ENCODE measurements at places on chromosomes 3 and 15.

- no peak for DNase-seq
Measured at GRCh38 chr3:15055019-15055557, 10.0 kb downstream of the MRPS25 start.

- DNase-seq = no peak
Measured at GRCh38 chr3:108472001-108472591, 38.3 kb downstream of the MYH15 start.

DNA sequence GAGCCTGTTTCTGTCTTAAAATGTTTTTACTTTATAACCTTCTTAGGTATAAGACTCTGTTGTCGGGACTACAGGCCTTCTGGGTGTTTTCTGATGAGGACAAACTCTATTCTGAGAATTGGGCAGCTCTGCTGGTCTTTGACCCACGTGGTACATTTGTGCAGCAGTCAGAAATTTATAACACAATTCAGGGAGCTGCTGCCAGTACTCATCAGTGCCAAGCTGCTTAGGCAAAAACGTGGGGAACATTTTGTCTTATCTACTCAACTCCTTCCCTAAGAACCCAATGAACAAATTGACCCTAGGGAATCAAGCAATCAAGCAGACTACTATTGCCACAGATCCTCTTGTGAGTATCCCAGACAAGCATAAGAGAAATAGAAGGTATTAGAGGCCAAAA, 180.7 kb upstream of the PDZRN3 start:
- DNase-seq = no peak

- no peak for DNase-seq
Measured at GRCh38 chr3:129261894-129262293, 12.5 kb downstream of the COPG1 start.

- DNase-seq = no peak
Measured at GRCh38 chr15:80068578-80068977, 9.1 kb downstream of the ZFAND6 start.

- no peak for DNase-seq
Measured at GRCh38 chr3:148455098-148455497, 242.6 kb upstream of the AGTR1 start.

DNA sequence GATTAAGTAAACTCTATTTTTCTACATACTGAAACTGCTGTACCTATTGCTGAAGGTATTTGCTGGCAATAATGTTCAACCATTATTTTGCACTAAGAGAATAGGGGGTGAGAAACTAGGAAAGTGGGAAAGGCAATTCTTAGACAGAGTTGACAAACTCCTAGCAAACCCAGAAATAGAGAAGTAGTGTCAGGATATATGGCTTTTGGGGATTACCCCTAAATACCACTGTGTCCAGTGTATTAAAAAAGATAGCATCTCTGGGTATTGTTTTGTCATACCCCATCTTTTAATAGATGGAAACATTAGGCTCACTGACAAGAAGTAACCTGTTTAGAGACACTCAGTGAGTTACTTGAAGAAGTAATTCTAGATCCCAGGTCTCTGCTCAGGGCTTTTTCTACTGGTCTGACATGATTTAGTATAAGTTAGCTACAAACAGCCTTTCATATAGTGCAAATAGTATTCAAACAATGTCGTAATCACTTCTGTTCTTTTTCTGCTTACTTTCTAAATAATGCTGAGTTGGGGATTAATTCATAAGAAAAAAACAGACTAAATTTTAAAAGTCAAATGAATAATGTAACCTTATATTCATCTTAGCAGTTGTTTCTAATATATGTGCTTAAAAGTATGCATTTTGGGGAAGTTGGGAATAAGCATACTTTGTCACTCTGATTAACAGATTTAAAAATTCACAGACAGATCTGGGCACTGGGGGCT, 107.2 kb downstream of the IL1RAP start:
- DNase-seq = no peak

DNA sequence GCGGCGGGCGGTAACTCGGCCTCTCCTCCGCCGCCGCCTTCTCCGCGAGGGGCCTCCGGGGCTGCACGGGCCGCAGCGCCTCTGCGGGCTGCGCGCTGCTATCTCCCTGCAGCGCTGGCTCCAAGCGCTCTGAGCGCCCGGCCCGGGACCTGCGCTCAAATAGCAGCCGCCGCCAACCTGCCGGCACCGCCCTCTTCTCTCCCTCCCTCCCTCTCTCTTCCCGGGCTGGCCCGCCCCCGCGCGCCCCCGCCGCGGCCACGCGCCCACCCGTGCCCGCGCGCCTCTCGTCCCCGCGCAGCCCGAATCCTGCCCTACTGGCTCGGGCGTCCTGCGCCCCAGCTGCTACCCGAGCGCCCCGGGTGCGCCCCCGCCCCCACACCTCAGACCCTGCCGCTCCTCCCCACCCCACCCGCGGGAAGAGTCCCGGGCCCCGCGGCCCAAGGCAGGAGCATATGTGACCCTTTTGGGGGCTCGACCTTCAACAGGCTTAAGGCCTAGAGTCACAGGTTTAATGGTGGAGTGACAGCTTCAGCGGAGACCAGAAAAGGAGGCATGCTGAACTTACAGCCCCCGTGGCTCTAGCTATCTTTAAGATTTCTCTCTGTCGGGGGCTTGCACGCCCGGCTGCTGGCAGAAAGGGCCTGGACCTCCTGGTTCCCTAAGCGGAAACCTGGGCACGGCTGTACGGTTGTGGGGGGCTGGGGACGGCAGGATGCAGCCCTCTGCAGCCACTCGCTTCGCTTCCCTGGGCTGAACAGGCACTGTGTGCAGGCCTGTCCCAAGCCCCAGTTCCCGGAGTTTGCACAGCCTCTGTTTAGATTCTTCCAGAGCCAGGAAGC, at the start of gene CACNA2D2:
Gene CACNA2D2, minus strand, starts transcription at position 131 of the 839 bp plus-strand sequence. CDS start 211 bp downstream, outside the sequence.
- DNase-seq = no peak

DNA sequence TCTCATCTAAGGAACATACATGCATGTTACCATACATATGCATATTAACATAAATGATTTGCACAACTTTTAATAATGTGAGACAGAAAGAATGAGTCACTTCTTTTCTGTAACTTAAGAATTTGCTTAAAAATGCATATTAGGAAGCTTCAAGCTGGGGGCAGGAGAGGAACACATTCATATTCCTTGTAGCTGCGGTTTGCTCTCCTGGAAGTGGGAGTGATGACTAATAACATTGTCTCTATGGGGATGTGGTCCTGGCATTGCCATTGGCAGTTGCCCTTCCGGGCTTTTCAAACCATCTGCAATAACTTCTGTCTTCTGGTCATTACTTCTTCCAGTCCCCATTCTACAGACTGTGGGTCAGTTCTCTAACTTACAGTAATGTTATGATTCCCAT, 15.6 kb downstream of the CHST2 start:
- DNase-seq = peak; percentile 73

- peak; percentile 22 for DNase-seq
Measured at GRCh38 chr3:112958811-112959560, 15.9 kb downstream of the CD200R1 start.

DNA sequence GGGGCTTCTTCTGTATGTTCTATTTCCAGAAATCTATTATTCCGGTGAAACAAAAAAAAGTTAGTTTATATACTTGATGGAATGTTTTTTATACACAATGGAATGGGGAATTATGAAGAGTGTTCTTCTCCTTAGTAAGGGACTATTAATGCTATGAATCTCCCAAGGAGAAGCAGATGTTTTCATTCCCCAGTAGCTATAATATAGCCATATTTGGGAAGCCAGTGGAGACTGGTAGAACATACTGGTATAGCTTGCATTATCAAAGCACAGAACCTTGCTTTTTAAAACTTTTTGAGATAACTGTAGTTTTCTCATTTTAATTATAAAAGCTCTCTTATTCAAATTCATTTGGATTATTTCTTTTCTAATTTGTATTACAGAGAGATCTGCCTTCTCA, 38.3 kb downstream of the ADGRG7 start:
- DNase-seq = no peak

- DNase-seq = no peak
Measured at GRCh38 chr15:85825118-85825517, 30.4 kb upstream of the KLHL25 start.

DNA sequence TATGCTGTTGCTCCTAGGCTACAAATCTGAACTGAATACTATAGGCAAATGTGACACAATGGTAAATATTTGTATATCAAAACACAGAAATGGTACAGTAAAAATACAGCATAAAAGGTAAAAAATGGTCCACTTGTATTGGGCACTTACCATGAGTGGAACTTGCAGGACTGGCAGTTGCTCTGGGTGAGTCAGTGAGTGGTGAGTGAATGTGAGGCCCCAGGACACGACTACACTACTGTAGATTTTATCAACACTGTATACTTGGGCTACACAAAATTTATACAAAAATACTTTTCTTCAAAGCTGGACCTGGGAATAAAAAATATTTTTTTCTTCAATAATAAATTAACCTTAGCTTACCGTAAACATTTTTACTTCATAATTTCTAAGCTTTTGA, 41.6 kb upstream of the DUT start:
- no peak for DNase-seq

- DNase-seq = no peak
Measured at GRCh38 chr3:13245615-13245978, 172.4 kb upstream of the IQSEC1 start.

- DNase-seq = no peak
Measured at GRCh38 chr15:23415321-23415865, 31.6 kb downstream of the GOLGA6L2 start.

DNA sequence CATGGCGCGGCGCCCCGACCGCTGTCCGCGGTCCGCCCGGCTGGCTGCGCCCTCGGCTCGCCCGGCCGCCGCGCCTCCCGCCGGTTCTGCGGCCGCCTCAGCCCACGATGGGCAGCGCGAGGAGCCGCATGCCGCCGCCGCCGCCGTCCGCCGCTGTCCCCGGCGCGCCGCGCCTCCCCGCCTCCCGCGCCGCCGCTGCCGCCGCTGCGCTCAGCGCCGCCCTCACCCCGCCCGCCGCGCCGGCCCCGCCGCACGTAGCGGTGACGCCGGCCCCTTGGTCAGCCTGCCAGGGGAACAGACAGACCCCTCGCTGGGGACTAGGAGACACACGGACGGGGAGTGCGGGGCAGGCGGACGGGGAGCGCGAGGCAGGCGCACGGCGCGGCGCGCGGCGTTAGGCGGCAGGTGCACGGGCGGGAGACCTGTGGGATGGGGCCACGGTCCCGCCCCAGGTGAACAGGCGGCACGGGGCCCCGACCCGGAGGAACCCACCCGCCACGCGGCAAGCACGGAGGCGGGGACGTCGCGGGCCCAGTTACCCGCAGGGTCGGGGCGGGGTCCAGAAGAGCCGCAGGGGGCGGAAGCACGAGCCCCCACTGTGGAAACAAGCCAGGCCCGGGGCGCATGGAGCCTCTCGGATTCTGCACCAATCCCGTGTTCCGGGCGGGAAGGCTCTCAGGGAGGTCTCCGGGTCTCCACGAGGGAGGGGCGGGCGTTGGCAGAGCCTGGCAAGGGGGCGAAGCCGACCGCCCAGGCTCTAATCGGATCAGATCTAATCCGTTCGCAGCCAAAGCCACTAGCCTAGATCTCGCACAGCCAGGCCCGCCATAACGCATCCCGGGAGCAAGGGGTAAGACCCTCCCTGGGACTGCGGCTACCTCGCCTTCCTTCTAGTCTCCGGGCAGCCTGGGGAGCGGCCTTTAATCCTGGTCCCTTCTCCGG, at the start of gene CSPG5:
Gene CSPG5, minus strand, starts transcription at position 175 of the 942 bp plus-strand sequence. Its CDS starts 172 bp downstream, at position 3.
- no peak for DNase-seq

GRCh38 chr15:68419301-68420175, 12.4 kb downstream of the ITGA11 start:
- DNase-seq = no peak

- no peak for DNase-seq
Measured at GRCh38 chr3:36674816-36675215, 89.5 kb downstream of the DCLK3 start.

DNA sequence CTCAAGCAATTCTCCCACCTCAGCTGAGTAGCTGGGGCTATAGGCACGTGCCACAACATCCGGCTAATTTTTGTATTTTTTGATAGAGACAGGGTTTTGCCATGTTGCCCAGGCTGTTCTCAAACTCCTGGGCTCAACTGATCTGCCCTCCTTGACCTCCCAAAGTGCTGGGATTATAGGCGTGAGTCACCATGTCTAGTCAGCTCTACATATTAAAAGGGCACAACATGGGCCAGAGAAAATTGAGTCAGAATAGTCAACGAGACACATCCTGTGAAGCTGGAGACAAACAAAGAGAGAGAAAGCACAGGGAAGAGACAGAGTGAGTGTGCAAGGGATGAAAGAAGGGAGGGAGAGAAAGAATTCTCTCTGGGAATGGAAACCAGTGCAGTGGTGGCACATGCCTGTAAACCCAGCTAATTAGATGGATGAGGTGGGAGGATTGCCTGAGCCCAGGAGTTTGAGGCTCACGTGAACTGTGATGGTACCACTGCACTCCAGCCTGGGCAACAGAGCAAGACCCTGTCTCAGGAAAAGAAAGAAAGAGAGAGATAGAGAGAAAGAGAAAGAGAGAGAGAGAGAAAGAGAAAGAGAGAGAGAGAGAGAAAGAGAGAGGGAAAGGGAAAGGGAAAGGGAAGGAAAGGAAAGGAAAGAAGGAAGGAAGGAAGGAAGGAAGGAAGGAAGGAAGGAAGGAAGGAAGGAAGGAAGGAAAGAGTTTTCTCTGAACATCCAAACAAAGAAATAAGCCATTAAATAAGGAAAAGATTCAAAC, 107.2 kb upstream of the SLC25A36 start:
- no peak for DNase-seq

DNA sequence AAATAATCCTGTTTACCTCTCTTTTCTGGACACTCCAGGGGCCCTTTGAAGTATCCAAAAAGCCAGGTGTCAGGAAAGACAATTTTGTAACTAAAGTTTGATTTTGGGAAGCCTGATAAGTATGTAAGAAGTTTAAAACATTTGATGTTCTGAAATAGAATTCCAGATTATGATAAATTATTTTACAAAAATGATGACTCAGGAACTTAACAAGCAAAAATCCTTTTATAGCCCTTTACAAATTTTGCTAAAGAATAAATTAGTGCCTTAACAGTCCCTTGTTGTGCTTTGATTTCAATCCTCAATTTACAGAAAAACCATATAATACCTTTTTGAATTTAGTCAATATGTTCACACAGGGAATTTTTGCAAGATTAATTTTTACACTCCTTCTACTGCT, 38.1 kb downstream of the IL1RAP start:
- no peak for DNase-seq

- no peak for DNase-seq
Measured at GRCh38 chr15:58532126-58532525, 100.3 kb downstream of the LIPC start.

GRCh38 chr15:73049564-73050215, 2.6 kb upstream of the NEO1 start:
- no peak for DNase-seq

DNA sequence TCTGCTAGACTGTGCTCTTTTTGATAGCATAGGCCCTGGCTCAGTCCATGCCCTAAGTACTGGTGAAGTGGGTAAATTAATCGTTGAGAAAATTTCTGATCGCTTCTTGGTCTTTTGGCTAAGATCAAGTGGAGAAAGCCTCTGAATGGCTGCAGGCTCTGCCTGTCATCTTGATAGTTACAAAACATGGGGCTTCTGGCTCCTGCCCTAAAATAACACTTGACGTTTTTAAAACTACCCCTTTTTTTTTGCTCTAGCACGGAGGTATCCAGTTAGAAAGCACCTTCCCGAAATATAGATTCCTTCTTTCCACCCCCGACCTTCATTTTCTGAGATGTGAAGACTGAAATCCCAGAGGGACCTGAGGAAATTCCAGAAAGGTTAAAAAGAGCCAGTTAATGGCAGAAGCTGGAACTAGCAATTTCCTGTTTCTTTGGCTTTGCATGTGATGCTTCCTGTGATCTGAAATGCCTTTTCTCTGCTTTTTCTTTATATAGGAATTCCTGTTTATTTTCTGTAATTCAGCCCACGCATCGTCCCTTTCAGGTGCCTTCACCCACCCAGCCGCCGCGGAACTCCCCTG, 799 bp upstream of the C2CD4B start:
- DNase-seq = no peak

All from SK-N-MC (cell line).